ENCODE measurements at places on chromosomes 2 and 18. TPM values are rescaled to one million over a fixed set of nuclear protein-coding genes. Genes with fewer than 3 reads are reported as not detected.

The SERPINB2 gene
- 0.80 TPM for total RNA-seq

The SPP2 gene
- total RNA-seq: not detected

The PARD3B gene
- total RNA-seq: 2.8 TPM

DNA sequence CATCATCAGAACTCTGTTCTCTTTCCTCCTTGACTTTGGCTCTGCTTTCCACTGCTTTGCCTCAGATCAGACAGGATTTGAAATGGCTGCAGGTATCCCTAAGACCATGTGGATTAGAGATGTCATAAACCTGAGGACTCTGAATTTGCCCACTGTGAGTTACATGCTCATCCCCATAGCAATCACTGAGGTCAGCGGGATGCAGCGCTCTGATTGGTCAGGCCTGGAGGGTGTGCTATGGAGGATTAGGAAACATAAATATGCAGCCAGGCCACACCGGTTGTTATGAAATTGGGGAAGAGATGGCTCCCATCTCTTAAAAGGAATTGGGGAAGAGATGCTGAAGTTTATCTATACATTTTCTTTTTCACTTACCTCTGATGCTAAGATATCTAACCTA is 73.7 kb upstream of the DNAJC10 start:
- DNase-seq: peak; percentile 72

GRCh38 chr2:233201258-233202013 is 50.0 kb upstream of the ATG16L1 start:
- no peak for DNase-seq

DNA sequence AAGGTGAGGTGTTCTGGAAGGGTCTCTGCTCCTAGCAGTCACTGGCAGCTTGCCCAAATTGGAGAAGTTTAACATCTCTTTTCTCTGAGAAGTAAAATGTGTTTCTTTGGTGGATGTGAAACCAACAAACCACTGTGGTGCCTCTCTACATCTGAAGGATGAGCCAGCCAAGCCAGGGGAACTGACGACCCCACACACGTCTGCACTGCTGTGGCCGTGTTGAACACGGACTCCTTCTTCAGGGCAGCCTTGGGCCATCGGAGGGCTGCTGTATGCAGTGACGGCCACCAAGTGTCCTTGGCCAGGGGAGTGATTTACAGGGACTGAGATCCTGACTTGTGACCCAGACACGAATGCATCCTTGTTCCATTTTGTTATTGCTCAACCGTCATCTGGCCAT is 207.8 kb downstream of the ACKR3 start:
- no peak for DNase-seq

GRCh38 chr2:213066443-213066743 is 85.0 kb downstream of the IKZF2 start:
- DNase-seq: no peak

GRCh38 chr18:22822024-22822423 is 111.1 kb upstream of the RBBP8 start:
- DNase-seq: peak; percentile 24

The FTCDNL1 gene
- total RNA-seq: 0.75 TPM

The EIPR1 gene
- total RNA-seq: 54.8 TPM

DNA sequence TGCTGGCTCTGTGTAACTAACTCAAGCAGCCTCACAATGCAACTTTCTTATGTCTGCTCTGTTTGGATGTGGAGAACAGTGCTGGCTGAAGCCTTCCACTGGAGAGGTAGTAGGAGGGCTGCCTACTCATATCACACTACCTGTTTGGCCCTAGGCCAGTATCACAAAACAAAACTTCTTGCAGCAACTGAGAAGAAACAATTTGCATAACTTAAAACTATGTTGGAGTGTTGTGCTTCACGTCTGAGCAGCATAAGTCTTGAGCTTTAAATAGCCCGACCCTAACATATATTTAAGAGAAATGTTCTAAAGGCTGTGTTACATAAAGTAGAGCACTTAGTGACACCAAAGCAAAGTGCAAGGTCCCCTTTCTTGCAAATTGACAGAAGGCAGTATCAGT is 204.9 kb upstream of the ACVR2A start:
- no peak for DNase-seq

DNA sequence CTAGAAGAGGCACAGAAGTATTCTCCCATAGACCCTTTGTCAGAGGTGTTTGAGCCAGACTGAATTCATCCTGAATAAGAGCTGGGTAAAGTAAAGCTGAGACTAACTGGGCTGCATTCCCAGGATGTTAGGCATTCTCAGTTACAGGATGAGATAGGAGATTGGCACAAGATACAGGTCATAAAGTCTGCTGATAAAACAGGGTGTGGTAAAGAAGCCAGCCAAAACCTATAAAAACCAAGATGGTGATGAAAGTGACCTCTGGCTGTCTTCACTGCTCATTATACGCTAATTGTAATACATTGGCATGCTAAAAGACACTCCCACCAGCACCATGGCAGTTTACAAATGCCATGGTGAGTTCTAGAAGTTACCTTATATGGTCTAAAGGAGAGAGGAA is 364.9 kb upstream of the TMEFF2 start:
- no peak for DNase-seq

DNA sequence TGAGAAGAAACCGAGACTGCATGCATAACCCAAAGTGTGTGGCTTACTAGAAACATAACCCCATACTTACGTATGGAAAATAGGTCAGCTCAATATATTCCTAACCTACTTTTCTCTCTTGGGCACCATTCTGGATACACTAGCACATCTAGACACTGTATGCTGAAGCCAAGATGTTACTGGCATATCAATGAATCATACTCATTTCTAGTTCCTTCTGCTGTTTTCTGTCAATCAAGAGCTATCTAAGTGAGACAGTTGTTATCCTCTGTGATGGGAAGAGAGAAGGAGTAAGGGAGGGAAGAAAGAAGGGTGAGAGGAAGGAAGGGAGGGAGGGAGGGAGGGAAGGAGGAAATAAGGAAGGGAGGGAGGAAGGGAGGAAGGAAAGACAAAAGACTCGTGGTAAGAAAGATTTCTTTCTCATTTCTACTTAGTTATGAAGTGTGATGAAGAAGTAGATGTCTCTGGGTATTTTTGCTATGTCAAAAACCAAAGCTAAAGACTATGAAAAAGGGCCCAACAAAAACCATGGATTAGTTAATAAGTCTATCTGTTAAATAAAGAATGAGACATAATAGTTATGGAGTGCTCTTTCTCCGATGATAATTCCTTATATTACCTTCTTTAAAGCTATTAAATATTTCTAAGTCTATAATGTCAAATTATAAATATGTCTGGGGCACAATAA is 248.4 kb downstream of the ZNF521 start:
- peak; percentile 39 for DNase-seq

The TRIM43 gene
- total RNA-seq: not detected

GRCh38 chr2:134120733-134121630 is 132.9 kb upstream of the MGAT5 start:
- DNase-seq: peak; percentile 63

DNA sequence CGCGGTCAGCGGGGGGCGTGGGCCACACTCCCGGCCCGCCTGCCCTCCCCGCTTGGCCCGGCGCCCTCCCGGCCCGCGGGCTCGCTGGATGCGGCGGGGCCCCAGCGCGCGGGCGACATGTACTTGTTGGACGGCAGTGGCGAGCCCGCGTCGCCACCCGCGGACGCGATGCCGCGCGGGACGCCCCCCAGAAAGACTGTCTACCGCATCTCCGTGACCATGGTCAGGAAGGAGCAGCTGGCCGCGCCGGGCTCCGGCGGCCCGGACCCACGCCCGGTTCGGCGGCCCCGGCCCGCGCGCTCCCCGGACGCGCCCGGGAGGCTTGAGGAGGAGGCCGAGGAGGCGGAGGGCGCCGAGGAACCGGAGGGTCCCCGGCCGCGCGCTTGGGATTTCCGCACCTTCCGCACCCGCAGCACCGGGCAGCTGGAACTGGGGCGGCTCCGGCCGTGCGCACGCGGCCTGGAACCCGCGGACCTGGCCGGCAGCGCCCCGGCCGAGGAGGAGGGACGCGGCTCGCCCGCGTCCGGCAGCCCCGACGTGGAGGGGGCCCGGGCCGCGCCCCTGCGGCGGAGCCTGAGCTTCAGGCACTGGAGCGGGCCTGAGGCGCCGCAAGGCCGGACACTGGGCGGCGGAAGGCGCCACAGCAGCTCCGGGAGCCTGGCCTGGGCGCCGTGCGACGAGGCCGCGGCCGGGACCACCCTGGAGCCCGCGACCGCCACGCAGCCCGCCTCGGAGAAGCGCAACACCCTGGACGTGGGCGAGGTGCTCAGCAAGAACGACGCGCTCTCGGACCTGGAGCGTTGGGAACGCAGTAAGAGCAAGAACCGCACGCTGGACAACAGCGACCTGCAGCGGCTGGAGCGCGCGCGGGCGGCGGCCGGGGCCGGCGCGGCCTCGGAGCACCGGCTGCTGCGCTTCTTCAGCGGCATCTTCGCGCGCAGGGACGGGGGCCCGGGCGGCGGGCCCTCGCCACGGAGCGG is 176.4 kb downstream of the AGAP1 start:
- DNase-seq: peak; percentile 51

DNA sequence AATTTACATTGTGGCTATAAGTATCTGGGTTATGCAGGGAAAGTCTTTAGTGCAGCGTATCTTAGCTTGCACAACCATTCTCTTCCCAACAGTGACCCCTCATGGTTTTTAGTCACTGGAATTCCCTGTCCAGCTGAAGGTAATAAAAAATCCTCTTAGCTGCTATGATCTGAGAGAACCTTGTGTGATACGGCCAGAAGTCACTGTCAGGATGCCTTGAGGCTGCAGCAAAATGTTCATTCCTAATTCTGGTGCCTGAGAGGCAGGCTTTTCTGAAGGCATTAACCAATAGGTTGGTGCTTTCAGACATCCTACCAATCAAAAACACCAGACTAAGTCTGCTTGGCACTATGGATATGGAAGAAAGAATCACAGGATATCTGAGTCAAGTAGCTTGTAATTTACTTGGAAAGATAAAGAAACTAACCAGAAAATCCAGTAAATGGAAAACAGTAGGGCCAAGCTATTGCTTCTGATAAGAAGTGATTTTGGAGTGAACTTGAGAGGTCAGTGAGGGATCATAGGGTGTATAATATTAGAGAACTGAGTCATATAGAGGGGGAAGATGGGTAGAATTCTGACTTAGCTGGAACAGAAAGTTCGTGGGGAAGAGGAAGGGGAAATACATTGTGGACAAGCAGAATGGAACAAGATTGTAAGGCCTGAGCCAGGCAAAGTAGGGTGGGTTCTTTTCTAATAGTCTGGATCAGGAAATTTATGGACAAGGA is 89.0 kb upstream of the SLC14A2 start:
- no peak for DNase-seq

DNA sequence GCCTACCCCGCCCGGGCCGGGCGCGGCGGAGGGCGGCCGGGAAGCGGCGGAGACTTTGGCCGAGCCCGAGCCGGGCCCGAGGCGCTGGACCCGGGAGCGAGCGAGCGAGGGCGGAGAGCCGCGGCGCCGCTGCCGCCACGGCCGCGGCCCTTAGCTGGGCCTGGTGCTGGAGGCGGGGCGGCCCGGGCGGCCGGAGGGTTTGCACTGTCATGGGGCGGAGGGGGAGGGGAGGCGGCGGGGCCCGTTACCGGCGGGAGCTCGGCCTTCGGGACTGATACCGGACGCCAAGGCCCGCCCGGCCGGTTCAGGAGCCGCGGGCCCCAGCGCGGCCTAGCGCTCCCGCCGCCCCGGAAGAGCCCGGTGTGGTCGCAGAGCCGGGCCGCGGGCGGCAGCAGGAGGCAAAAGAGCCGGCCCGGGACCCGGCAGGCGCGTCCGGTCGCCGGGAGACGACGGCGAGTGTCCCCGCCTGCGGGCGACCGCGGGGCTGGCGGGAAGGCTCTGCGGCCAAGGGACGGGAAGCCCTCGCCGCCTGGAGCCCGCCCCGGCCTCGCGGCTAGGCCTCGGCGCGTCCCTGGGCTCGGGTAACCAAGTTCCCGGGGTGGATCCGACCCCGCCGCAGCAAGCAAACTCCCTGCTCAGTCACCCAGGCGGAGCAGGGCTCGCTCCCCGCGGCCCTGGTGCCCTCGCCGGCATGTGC is 697 bp downstream of the KCMF1 start:
- peak; percentile 32 for DNase-seq

The MLPH gene
- 155 TPM for total RNA-seq

- DNase-seq: peak; percentile 59
Observed at GRCh38 chr2:109128616-109129355, at the start of gene SH3RF3. TSS of gene SH3RF3 (plus strand) at chr2:109129205.

The CYP1B1 gene
- 3.4 TPM for total RNA-seq

- DNase-seq: peak; percentile 41
Observed at GRCh38 chr2:217326238-217327022, 466.6 kb upstream of the TNP1 start.

GRCh38 chr2:127650041-127650784 is 4.3 kb downstream of the GPR17 start:
- no peak for DNase-seq

- peak; percentile 51 for DNase-seq
Observed at GRCh38 chr2:189569295-189569910, 11.2 kb downstream of the SLC40A1 start.

The EFHD1 gene
- total RNA-seq: 0.19 TPM

DNA sequence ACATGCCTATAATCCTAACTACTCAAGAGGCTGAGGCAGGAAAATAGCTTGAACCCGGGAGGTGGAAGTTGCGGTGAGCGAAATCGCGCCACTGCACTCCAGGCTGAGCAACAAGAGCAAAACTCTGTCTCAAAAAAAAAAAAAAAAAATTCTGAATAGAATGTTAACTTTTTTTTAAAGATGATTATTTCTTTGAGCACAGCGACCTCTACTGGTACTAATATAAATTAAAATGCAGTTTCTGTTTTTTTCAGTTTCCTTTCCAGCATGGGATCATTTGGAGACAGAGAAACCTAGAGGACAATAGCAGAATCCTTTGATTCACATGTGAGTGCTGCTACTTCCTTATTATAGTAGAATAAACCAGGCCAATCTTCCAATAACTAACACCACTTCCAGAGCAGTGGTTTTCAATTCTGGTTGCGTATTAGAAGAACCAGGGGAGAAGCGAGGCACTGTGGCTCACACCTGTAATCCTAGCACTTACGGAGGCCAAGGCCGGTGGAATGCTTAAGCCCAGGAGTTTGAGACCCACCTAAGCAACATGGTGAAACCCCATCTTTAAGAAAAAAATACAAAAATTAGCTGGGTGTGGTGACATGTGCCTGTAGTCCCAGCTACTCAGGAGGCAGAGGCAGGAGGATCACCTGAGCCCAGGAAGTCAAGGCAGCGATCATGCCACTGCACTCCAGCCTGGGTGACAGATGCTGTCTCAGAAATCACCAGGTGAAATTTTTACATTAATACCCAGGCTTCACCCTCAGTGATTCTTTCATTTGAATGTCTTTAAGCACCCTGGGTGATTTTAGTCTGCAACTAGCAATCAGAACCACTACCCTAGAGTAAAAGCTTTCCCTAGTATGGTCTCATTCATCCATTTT is 10.1 kb downstream of the SRSF7 start:
- DNase-seq: peak; percentile 54

The TBC1D8 gene
- total RNA-seq: 7.1 TPM

GRCh38 chr2:136985044-136985443 is 219.7 kb downstream of the THSD7B start:
- DNase-seq: no peak

GRCh38 chr2:2731101-2731815 is 400.2 kb upstream of the MYT1L start:
- DNase-seq: no peak

GRCh38 chr18:48030616-48031480 is 100.4 kb upstream of the SMAD2 start:
- DNase-seq: peak; percentile 47

The UGT1A7 gene
- total RNA-seq: not detected

Measured in LHCN-M2 (cell line).